ENCODE measurements at places on chromosomes 7 and 10.
A peak's percentile ranks its signal among the peaks of the same experiment; 100 is the strongest.

DNA sequence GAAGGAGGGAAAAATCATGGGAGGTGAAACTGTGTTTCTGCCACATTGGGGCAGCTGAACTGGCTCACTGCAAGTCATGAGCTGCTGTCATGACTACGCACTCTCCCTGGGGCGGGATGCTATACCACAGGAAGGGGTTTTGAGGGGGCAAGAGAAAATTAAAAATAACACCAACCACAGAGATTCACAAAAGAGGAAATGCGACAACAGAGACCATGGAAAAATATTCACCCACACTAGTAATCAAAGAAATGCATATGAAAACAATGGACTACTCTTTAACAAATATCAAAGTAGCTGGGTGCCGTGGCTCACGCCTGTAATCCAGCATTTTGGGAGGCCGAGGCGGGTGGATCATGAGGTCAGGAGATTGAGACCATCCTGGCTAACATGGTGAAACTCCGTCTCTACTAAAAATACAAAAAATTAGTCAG is 65.2 kb upstream of the TM9SF3 start:
- DNase-seq = peak; percentile 60

DNA sequence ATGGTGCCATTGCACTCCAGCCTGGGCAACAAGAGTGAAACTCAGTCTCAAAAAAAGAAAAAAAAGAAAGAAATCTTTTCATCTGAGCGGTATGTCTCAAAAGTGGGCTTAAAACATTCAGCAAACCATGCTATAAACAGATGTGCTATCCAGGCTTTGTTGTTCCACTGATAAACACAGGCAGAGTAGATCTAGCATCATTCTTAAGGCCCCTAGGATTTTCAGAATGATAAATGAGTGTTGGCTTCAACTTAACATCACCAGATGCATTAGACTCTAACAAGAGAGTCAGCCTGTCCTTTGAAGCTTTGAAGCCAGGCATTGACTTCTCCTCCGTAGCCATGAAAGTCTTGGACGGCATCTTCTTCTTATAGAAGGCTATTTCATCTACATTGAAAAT is 23.1 kb downstream of the DYDC2 start:
- no peak for DNase-seq

DNA sequence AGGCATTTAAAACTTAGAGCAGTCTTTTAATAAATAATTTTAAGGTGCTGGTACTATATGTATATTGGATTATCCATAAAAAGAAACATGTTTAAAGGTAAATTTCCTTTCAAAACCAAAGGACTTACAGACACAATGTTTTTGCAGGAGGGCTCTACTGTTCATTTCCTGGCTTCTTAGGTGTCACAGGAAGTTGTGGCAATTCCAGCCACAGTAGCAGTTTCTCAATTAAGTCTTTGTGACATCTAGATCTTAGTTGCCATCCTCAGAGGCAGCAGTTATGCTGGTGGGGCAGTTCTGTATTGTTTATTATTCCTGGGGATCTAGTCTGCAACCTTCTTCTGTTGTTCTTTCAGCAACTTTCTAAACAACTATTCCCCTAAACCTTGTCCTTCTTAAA is 460.1 kb downstream of the MAGI2 start:
- DNase-seq = no peak

DNA sequence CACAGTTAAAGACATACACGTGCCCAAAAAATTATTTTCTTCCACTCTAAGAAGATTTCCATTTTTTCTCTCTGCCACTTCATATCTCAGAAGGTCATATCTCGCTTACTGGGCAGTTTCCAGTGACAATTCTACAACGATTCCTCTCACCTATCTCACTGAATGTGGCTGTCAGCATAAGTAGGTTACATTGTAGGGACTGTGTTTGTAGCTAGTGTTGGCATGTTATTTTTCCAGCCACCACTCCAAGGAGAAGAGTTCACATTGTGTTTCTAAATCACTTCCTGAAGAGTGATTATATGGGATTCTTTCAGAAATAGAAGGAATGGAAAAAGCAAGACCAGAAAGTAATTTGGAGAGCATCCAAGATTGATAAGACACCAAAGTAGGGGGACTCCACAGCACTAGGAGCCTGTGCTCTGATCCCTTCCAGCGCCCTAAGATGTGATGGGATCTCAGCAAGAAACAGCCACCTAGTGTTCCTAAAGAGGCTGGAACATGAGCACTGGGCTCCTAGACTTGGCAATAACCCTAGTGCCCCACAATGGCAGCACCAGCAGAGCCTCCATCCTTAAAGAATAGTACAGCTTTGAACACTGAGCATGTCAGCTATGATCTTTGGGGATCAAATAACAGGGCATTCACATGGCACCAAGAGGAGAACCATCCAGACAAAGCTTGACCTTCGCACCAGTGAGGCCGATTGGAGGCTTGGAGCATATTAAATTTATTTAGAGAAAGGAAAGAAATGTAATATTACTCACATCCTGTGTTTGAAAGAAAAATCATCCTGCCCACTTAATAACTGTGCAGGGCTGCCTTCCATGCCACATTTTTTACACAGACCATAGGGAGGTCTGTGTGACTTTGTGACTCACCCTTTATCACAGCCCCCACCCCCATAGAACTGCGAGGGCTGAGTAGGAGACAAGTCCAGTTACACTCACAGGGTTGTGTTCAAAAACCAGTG is 51.8 kb downstream of the CAV1 start:
- DNase-seq = no peak

DNA sequence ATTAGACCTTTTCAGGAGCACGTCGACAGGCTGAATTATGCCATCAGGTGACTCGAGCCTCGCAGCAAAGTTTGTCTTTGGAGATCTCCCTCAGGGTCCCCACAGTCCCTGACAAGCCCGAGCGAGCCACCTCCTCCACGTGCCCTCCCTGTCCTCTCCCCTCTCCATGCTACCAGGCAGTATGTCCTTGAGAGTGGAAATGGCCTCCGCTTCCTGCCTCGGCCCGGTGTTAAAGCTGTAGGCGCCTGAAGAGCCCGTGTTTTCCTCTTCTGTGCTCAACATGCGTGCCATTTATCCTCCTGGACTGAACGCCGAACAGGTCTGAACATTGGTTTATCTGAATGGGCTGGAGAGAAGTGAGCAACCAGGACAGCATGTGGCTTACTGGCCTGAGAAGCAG is 82.6 kb downstream of the GPR26 start:
- DNase-seq = no peak

DNA sequence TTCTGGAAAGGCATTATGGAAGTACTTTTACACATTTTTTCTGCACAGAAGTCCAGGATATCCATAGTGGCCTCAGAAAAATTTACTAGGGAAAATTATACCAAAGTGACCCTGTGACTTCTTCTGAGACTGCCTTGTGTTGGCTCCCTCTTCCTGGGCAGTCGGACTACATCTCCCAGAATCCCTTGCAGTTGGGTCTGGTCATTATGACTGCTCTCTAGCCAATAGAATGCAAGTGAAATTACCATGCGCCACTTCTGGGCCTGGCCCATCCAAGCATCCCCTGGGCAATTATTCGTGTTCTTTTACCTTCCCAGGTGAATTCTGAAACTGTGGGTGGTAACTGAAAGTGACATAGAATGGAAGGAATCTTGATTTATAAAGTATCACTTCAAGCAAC is 430.9 kb downstream of the ACTR3B start:
- peak; percentile 0 for DNase-seq

GRCh38 chr7:105664816-105665525 is 83.7 kb upstream of the EFCAB10 start:
- DNase-seq = no peak

- DNase-seq = no peak
Observed at GRCh38 chr7:39510864-39511354, 55.3 kb upstream of the YAE1 start.

- peak; percentile 72 for DNase-seq
Observed at GRCh38 chr7:36777062-36777461, 52.8 kb upstream of the AOAH start.

GRCh38 chr10:61943674-61944378 is 42.3 kb downstream of the ARID5B start:
- DNase-seq = peak; percentile 70

Measured in CD4-positive, alpha-beta T cell treated with Interleukin-17A for 1 hour (primary cell).